ENCODE measurements at places on chromosomes 6 and 20.
A peak's percentile ranks its signal among the peaks of the same experiment; 100 is the strongest.

- DNase-seq = peak; percentile 73
Measured at GRCh38 chr20:63552481-63553249, 1.3 kb upstream of the FNDC11 start.

DNA sequence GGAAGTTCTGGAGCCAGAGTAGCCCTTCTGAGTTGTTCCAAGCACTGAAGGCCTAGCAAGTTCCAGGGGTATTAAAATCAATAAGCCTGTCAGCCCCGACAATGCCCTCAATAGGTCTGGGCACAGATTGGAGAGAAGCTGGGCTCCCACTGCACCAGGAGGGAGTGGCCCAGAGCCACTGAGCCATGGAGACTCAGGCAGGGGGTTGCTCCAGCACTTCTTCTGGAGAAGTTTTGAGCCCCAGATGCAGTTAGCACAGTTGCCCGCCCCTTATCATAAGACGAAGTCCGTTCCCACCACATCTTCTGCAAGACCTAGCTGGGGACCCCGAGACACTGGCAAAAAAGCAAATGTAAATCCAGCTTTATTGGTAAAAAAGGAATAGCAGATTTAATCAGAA lies 13.0 kb downstream of the DEFB132 start:
- no peak for DNase-seq

DNA sequence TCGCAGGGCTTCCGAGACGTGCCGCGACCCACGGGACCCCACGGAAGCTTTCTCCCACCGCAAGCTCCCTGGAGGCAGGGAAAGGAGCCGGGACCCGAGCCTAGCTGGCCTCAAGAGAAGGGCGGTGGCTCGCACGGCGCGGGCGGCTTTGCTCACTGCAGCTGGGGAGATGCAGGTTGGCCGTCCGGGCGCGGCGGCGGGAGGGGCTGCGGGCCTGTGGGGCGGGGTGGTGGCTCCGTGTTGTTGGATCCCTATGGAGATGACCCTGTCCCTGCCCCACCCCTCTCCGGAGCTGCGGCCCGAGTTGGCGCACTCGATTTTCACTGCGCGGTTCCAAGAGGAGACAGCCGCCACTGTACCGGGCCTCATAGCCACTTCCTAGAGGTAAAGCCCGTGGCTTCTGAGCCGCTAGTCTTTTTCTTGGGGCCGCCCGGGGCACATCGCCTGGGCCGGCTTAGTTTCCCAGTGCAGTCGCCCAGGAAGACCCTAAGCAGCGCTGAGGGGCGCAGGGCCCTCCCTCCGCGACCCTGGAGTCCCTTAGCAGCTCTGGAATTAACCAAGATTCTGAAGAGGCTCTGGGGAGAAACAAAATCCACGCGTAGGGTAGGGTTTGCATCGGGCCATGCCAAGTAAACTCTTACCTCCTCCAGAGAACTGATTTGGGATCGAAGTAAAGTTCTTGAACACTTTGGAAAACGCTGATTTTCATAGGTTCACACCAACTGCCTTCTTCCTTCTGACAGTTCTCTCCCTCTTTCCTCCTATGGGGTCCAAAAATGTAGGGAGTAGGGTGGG lies at the start of gene ECT2L:
ECT2L (plus strand) TSS at position 279 of the 795 bp plus-strand sequence. CDS start 17,188 bp downstream, outside the sequence.
- no peak for DNase-seq

DNA sequence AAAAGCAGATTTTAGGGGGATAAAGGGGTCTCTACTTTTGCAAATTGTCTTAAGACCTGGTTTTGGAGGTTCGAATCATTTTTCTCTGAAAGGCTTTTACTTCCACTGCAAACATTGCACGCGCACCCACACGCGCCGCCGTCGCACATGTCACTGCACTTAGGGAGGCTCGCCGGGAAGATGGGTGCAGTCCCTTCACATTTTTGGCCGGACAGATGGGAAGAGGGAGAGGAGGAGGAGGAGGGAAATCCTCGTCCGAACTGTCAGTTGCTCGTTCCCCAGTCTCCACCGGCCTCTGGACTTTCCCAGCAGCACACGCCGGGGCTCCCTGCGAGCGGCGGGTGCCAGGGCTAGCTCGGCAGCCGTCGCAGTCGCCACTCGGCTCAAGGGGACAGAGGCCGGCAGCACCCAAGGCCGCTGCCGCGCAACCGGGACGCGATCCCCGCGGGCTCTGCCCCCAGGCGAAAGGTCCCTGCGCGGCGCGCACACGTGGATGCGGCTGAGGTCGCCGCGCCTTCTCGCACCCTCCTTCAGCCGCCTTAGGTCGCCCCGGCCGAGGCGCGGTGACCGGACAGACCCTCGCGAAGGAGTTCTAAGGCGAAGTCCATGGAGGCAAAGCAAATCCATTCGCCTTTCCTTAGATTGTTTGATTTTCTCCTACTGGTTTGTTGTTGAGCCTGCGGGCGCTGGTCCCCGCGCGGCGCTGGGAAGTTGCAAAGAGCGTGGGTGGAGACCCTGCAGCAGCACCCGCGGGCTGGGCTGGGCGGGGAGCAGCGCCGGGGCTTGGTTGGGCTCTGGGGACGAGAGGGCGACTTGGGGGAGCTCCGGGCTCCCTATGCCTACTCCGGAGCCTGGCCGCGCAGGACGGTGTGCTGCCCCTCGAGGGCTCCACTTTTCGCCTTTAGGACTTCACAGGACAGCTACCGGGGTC lies 1.2 kb downstream of the MYB start:
- peak; percentile 36 for DNase-seq

DNA sequence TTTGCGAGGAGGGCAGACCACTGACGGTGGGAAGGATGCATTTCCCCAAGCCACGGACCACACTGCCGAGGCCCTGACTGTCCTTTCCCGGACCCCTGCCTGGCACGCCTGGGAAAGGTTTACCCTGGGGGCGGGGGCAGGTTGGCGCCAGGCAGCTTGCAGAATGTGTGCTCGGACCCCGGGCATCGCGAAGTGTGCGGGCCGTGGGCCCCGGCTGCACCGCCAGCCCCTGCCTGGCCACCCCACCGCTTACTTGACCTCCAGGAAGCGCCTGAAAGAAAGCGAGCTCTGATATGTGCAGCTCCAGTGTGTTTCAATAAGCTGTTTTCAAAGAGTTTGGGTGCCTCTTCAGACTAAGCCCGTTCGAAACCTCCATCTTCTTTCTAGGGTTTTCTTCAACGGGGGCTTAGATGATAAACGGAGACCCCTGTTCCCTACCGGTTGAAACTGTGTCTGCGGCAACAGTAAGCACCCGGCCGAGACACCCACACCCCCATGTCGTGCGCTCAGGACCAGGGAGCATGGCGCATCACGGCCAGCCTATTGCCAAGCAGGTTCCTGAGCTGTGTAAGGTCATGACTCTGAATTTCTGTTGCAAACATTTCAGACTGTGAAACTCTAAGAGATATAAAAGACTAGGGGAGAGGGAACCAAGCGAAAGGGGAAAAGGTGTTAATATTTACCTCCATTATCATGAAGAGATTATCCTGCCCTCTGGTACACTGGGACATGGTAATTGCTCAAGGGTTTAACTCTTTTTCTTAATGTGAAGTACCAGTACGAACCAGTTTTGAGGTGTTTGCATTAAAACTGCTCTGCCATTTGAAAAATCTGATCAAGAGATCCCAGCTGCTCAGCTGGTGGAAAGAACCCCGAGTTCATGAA lies 231.2 kb upstream of the FOXQ1 start:
- DNase-seq = no peak

DNA sequence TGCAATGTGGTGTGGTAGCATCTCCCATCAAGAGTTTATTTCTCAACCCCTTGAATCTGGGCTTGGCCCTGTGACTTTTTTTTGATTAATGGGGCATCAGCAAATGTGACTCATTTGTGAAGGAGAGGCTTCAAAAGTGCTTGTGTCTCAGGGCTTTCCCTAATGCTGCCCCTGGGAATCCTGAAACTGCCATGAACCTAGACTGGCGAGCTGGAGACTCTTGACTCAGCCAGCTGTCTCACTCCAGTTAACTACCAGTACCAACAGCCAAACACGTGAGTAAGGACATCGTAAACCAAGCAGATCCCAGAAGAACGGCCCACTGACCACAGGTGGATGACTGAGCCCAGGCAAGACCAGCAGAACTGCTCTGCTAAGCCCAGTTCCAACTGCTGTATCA lies 72.8 kb upstream of the ADTRP start:
- DNase-seq = no peak

DNA sequence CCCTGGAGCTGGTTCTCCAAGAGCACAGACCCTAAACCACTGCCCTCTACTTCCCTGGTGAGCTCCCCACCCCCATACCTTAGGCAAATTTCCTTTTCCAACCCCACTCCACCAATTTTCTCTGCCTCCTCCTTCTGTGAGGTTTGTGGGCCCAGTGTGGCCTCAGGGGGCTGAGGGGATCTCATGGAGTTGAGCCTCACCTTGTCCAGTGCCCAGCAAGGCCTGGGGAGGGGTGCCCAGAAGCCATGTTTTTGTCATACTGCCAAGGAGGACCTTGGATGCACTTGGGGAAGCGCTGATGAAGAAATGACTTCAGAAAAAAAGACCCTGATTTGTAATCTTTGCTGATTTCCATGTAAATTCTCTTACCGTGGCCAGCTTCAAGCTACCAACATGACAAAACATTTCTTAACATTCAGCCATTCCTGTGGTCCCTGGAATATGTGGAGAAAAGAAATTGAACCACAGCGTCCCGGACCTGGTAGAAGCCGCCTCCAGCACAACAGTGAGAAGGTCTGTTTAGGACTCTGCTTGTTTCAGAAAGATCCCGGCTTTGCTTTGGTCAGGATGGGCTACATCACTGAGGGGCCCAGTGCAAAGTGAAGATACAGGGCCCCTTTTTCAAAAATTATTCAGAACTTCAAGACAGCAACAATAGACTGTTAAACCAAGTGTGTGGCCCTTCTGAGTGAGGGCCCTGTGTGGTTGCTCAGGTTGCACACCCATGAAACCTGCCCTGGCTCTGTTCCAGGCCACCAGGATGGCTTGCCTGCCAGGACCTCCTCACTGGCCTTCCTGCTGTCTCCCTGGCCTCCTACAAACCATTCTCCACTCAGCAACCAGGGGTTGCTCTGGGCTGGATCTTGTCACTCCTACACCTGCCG lies 52.5 kb downstream of the CHMP4B start:
- no peak for DNase-seq

DNA sequence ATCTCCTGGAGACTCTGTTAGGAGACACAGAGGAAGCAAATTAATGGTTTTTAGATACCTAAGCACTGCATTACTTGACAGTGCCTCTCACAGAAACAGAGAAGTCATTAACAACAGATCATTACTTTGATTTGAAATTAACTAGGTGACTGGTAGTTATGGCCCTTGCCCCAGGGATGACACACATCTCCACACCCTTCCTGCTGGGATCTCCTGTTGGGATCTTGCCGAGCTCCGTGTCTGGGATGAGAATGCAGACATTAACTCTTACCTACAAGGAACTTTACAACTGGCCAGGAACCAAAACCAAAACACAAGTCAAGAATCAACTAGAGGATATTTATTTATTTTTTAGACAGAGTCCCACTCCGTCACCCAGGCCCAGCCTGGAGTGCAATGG lies 2.2 kb upstream of the PRELID3B start:
- no peak for DNase-seq

GRCh38 chr20:48338717-48339116 lies 489.1 kb downstream of the PREX1 start:
- DNase-seq = no peak

DNA sequence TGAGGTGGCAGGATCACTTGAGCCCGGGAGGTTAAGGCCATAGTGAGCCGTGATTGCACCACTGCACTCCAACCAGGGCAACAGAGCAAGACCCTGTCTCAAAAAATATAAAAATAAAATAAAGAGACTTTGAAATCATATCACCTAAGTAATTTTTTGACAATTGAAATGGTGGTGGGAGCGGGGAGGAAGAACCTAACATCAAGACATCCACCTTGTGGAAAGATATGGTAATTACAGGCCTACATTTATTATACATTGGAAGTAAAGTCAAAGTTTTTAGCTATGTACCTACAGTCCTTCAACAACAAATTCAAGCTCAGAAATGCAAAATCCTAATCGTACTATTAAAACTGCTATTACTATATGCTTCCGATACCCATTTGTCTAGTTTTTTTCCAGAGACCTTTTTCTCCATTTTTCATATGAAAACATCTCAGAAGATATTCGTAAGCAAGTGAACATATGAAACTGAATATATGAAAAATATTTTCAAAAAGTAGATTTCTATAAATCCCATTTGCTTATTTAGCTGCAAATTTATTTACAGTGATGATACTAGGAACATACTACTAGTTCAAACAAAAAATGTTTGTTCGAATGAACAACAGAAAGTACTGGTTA lies 83.3 kb downstream of the SYCP2 start:
- DNase-seq = no peak

DNA sequence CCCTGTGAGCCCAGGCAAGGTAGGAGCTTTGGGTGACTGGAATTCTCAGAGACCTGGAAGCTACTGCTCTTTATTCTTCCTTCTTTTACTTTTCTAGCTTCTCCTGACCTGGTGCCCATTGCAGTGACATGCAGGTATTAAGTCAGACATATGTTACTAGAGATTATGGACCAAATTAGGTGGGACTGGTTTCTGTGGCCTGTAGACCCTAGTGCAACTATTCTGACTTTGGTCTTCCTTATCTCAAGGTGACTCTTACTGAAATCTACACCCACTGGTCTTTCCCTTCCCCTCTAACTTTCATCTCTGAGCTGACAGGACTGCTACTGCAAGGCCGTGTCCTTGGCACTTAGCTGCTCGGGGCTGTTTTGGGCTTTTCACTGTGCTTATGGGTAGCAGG lies 24.4 kb upstream of the TMEM217 start:
- no peak for DNase-seq

- no peak for DNase-seq
Measured at GRCh38 chr6:77425216-77425615, 38.1 kb downstream of the HTR1B start.

DNA sequence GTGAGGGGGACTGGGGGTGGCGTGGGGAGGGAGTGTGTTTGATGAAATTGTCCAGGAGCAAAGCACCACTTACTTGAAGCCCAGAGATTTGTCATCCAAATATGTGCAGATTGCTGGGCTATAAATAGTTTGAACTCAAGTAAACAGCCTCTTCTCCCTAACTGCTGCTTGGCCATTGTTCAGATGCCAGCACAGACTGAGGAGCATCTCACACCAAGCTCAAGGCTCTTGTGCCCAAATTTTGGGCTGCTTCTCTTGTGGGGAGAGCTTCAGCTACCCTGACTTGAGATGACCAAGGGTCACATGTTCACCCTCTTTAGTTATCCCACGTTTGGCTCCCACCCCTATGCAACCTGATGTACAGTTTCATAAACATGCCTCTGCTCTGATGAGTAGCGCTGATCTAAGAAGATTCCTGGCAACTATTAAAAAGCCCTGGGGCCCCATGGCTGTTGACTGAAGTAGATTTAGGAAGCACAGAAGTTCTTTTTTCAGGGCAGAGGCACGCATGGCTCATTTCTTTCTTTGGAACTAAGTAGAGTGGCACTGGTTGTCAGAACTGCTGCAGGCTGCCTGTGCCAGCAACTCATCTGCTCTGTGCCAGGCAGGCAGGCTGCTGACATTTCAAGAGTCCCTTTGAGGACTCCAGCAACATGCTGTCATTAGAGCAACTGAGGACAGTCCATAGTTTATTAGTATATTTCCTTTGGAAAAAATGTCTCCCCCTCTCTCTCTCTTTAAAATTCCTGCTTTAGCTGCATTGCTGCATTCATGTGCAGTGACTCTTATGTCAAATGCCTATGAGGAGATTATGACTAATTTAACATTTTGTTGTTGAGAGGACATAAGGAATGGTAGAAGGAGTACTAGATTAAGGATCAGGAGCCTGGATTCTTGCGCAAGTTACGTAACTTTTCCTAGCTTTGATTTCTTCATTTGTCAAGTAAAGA lies 9.6 kb upstream of the PKIG start:
- no peak for DNase-seq

- no peak for DNase-seq
Measured at GRCh38 chr6:36612101-36612625, 18.0 kb downstream of the SRSF3 start.

GRCh38 chr6:85368631-85369030 lies 81.3 kb upstream of the NT5E start:
- no peak for DNase-seq

All from CD4-positive, alpha-beta T cell treated with Interferon alpha-2 for 1 hour (primary cell).